ENCODE measurements at places on chromosomes 1 and 21.

- no peak for DNase-seq
Observed at GRCh38 chr1:109091078-109091838, 694 bp downstream of the TMEM167B start.

DNA sequence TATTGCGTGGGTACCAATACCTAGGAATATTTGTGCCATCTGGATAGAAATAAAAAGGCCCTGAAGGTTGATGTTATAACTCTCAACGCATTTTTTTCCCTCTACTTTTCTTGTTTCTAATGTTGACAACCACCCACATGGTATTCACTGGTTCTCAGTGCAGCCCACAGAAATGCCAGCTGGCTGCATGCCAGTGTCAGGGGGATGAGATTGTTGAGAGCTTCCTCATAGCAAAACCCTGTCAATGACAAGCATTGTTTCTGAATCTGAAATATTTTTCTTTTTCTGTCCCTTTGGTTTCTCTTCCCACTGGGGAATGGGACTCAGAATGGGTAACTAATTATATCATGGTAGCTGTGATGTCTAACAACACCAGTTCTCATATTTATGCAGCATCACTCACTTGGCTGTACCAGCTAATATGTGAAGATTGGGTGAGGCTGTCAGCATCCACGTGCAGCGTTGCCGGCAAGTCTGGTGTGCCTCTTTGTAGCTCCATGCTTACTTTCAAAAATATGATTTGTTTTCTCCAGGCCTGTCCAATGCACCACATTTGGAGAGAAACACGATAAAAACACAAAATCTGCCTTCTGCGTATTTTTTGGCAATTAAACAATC, 284.6 kb downstream of the PTBP2 start:
- DNase-seq = no peak

GRCh38 chr1:226125097-226125630, 61.4 kb downstream of the ACBD3 start:
- peak; percentile 84 for DNase-seq

DNA sequence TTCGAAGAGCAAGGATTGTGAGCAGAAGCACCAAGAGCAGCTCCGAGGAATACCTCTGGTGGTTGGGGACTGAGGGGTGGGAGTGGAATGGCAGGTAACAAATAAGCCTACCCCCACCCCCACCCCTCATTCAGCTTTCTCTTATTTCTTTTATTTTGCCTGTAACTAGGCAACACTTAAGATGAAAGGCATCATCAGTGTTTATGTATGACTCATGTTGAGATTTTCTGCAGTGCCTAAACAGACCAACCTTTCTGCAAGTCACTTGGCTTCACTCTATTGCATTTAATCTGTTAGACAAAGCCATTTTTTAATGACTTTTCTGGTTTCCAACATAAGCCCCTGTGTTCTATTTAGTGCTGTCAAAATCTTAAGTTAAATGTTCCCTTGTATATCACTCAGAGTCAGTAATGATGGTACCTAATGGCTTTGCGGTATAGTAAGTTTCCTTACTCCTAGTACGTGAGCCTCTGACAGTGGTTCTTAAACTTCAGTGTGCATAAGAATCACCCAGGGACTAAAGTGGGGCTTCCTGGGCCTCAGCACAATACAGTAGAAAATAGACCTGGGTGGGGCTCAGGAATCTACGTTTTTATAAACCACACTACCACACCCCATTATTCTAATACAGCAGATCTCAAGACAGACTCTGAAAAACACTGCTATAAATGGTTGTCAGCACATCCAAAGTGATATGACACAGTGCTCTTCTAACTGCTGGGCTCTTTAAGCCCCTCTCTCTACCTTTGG, 19.9 kb downstream of the CASQ2 start:
- no peak for DNase-seq

- no peak for DNase-seq
Observed at GRCh38 chr1:55322842-55323241, 107.7 kb upstream of the USP24 start.

DNA sequence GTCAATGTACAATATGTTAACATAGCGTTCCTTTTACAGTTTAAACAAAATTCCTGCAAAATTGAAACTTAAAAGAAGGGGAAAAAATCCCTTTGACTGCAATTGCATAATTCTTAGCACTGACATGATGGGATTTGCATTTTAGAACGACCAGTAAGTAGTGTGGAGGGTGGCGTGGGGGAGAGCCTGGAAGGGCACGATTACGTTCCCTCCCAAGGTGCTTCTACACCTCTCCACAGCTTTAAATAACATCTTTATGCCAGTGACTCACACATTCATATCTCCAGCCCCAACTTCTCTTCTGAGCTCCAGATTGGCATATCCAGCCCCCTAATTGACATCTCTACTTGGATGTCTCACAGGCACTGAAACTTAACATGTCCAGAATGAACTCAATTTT, 64.3 kb downstream of the OLFML3 start:
- DNase-seq = no peak

- no peak for DNase-seq
Observed at GRCh38 chr1:97668945-97669344, 251.9 kb downstream of the DPYD start.

DNA sequence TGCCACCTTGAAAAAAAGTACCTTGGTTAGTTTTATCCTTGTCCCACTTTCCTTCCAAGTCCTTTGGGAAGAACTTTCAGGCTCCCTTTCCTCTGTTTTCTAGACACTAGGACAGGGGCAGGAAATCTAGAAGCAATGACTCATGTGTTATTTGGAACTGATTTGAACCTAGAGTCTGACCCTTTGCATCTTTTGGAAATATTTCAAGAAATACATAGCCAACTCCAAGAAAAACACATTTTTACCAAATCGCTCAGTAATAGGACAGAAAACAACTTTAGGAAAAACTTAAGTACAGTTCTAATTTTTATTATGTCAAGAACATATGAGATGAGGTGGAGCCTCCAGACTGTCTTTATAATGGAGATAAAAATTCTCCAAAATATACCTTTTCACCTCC, 292.4 kb downstream of the PTBP2 start:
- DNase-seq = no peak

DNA sequence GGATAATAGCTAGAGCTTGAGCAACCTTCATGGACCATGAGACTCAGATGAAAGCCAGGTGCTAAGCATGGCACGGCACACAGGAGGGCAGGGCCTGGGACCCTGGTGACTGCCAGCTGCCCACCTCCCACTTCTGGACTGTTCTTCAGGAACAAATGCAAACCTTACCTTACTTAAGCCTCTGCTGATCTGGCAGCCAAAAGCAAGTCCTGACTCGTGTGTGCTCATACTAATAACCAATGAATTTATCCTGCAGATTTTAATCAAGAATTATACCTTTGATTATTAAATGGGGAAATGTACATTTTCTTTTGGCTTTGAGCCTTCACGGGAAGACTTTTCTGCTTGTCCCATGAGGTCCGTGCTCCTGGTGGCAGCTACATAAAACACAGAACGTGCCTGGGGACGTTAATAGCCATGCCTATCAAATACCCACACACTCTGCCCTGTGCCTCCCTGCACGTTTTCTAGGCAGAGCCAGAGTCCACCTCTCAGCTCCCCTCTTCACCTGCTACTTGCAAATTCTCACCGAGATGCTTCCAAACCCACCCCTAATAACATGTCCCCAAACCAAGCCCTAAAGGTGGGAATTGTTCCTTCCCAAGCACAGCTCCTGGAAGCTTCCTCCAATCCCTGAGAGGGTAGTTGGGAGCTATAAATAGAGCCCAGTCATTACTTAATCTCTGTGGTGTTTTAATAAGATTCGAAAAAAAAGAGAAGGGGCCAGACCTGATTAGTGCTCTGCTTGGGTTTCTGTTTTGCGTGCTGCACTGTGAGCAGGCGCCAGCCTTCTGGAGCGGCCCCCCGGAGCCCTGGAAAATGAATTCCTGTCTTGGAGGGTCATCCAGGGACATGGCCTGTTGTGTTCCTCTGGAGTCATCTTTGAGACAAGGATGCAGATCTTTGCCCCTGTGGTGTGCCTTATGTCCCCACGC, 33.5 kb downstream of the SLC1A7 start:
- no peak for DNase-seq

DNA sequence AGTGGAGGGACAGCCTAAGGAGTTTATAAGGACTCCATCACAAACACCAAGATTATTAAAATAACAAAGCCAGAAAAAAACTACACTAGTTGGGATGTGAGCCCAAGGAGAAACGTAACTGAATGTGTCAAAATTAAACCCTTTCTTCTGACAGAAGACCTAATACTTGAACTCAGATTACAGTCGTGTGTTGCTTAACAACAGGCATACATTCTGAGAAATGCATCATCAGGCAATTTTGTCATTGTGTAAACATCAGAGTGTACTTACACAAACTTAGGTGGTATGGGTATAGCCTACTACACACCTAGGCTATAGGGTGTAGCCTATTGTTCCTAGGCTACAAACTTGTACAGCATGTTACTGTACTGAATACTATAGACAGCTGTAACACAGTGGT, 23.4 kb downstream of the DSTYK start:
- no peak for DNase-seq

DNA sequence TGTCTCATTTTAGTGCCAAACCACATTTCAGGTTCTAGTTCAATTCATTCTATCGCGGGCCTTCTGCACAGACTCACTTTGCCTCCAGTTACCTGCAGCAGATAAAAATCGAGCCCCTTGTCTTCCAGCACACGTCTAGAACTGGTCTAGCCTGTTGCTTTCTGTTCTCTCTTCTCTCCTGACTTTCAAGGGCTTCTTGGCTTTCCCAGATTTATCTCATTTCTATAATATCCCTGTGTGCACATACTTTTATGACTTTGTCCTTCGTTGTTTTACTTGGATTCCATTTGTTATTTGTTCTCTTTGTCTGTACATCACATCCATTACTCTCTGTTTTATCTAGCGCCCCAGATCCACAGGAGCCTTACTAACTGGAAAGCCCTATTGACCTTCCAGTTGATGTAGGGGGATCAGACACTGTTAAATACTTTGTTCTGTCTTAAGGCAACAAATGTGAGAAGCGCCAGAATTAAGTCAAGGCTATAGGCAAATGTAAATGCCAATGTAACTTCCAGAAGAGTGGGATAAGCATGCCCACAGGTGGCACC, 284.5 kb upstream of the ADGRL4 start:
- no peak for DNase-seq

- no peak for DNase-seq
Observed at GRCh38 chr1:228004331-228004855, 2.4 kb upstream of the WNT3A start.

GRCh38 chr21:30227633-30228404, 11.9 kb upstream of the CLDN8 start:
- DNase-seq = no peak

- no peak for DNase-seq
Observed at GRCh38 chr21:23401278-23401677, 2206.0 kb downstream of the MRPL39 start.

GRCh38 chr1:18948048-18948912, 8.2 kb downstream of the IFFO2 start:
- DNase-seq = peak; percentile 44

GRCh38 chr1:9444532-9444931, 94.7 kb upstream of the SLC25A33 start:
- no peak for DNase-seq

DNA sequence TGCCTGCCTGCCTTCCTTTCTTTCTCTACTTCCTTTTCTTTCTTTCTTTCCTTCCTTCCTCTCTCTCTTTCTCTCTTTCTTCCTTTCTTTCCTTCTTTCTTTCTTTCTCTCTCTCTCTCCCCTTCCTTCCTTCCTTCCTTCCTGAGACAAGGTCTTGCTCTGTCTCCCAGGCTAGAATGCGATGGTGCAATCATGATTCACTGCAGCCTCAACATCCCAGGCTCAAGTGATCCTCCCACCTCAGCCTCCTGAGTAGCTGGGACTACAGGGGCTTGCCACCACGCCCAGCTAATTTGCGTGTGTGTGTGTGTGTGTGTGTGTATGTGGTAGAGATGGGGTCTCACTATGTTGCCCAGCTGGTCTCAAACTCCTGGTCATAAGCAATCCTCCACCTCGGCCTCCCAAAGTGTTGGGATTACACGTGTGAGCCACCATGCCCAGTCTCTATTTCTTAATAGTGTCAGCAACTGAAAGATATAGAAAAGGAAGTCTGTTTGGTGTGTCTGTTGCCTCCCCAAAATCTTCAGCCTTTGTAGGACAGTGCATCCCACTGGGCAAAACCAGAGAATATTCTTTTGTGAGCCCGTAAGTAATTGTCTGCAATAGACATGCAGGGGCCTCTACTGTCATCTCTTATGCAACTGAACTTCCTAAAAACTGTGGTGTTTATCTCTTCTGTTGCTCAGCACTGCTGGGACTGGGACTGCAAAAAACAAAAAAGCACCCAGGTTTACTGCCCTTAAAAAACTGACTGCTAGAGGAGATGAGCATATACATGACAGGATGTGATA, 20.9 kb upstream of the RAB4A start:
- no peak for DNase-seq

GRCh38 chr1:115219927-115220326, 118.1 kb downstream of the NGF start:
- DNase-seq = no peak

- DNase-seq = no peak
Observed at GRCh38 chr1:195723796-195724194, 884.4 kb downstream of the KCNT2 start.

GRCh38 chr1:54355931-54356679, 50.1 kb downstream of the SSBP3 start:
- no peak for DNase-seq

GRCh38 chr1:90831910-90832309, 114.8 kb upstream of the BARHL2 start:
- DNase-seq = no peak

DNA sequence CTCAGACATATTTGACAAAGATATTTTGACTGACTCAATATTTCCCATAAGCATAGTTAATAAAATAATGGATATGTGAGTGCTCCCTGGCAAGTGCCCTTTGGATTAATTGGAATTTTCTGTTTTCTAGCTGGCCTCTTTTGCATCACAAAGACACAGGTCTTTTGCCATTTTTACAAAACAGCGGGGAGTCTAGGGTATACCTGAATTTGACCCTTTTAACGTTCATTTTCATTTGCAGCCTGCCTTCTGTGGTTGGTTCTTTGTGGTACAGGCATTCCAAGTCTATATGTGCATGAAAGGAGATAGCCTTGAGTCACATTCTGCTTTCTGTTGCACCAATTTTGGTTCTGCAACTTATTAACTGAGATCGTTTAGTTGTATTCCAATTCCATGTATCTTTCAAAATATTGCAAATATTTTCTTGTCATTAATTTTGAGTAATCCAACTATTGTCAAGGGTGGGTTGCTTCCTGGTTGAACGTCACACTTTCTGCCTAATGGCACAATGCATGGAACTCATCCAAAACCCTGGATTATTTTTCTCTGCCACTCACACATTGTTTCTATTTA, 171.7 kb downstream of the CRB1 start:
- no peak for DNase-seq

- DNase-seq = no peak
Observed at GRCh38 chr1:163365186-163365585, 43.4 kb downstream of the NUF2 start.

DNA sequence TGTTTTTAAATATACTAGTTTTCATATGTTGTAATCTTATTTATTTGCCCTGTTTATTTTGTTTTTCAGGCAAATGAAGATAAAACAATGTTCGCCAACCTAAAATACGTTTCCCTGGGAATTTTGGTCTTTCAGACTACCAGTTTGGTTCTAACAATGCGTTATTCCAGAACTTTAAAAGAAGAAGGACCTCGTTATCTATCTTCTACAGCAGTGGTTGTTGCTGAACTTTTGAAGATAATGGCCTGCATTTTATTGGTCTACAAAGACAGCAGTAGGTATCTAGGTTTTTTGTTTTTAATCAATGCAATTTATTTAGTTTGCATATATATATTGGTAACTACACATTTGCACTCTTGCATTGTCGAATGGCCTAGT, 23.7 kb downstream of the SLC35A3 start:
- DNase-seq = no peak

- no peak for DNase-seq
Observed at GRCh38 chr1:174724219-174724618, 275.5 kb upstream of the CACYBP start.

- no peak for DNase-seq
Observed at GRCh38 chr1:208942394-208943130, 641.0 kb upstream of the CAMK1G start.

Measured in stimulated activated CD4-positive, alpha-beta T cell treated with anti-CD3 and anti-CD28 coated beads, Interleukin-1b, Interleukin-23, amount 100 ng/mL, for 48 hours (primary cell).